ENCODE measurements at places on chromosomes 16 and 17. TPM values are rescaled to one million over a fixed set of nuclear protein-coding genes. Genes with fewer than 3 reads are reported as not detected.

PIMREG gene
- total RNA-seq: not detected

NGFR gene
- total RNA-seq: 1.5 TPM

SEPTIN12 gene
- total RNA-seq: not detected

TNFSF13 gene
- total RNA-seq: 1.1 TPM

HIC1 gene
- total RNA-seq: 20.7 TPM

TMEM238L gene
- total RNA-seq: not detected

IGF2BP1 gene
- 0.12 TPM for total RNA-seq

ZMYND15 gene
- total RNA-seq: 0.23 TPM

CMTM3 gene
- total RNA-seq: 9.1 TPM

SLC5A10 gene
- total RNA-seq: under 0.01 TPM

GAS2L2 gene
- total RNA-seq: 0.08 TPM

Data from smooth muscle cell of the coronary artery (primary cell).